ENCODE measurements at places on chromosomes 2 and 18.
A peak's percentile ranks its signal among the peaks of the same experiment; 100 is the strongest.

DNA sequence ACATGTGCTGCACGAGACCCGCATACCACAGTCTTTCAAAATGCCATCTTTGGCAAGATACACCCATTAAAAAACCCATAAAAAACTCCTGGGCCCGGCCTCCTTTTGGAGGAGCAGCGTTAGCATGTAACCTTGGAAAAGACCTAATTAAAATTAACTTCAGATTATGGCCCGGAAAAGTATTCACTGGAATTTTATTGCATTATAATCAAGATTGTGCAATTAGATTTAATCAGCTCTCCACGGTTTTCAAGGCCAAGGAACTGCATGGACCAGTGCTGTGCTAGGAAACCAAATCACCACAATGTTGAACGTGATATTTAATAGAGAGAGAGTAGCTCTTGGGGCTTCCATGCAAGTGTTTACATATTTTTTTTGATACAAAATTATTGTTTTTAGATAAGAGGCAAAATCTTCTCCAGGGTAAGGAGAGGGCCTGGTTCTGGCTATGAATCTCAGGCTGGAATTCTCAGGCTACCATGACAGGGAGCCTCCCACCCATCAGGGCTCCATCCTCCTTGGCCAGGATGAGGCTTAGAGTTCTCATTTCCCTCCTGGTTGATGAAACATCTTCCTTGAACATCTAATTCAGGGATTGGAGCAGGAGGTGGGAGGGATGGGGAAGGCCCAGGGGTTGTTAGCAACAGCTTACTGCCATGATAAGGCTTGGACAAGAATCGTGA lies 82.0 kb upstream of the TTC39C start:
- DNase-seq = no peak

DNA sequence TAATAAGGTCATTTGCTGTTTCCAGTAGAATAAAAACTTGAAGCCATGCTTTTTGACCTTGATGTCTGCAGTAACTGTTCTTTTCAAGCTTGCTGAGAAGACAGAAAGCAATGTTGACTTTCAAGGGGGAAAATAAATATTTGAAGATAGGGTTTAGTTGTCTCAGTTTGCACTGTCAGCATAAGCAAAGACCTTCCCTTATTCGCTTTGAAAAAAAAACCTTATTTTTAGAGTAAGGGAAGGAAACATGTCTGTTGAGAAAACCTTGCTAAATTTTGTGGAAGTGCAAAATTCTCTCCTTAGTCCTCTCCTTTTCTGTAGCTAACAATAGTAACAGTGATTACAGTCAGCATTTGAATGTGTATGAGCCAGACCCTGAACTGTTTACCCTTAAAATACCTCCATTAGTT lies 43.1 kb downstream of the MAP4K4 start:
- DNase-seq = no peak

DNA sequence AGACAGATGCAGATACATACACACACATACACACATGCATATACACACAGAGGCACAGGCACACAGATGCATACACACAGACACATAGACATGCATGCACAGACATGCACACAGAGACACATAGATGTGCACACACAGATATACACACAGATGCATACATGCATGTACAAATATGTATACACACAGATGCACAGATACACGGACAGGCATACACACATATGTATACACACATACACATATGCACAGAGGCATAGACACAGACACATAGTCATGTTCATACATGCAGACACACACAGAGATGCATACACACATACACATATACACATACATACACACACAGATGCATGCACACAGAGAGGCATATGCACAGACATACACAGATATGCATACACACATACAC lies 437.3 kb upstream of the SMIM21 start:
- DNase-seq = no peak

GRCh38 chr2:231926180-231926741 lies at the start of gene NPPC:
Gene NPPC, minus strand, starts transcription at chr2:231926396. Its CDS starts 147 bp downstream, at chr2:231926249.
- DNase-seq = peak; percentile 39

DNA sequence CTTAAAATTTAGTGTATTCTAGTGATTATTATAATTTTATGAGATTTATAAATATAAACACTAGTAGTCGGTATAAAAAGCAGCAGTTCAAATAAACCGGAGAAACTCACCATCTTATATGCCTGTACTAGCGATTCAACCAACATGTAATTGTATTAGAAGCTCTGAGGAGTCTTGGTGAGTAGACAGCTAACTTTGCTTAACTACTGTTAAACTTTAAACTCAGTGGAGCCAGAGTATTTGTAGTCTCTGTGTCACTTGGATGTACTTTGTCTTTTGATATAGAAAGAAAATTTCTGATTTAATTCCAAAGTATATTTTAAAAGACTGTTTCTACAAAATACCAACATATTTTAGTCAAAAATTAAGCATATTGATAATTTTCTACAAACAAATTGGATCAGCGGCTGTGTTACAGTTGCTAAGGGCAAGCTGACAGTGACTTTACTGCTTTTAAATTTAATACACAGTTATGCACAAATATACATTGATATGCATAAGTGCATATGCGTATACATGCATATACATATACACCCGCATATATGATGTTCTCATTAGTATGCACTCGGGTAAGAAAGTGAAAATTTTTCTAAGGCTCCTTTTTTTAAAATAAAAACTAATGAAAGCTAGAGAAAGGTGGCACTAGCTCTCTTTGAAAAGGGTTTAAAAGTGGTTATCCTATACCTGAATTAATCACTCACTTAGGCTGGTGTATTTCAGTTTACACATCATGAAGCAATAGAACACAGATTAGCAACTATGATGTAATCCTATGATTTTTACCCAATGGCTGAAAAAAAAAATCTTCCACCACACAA lies 374.5 kb downstream of the NCKAP5 start:
- DNase-seq = no peak

DNA sequence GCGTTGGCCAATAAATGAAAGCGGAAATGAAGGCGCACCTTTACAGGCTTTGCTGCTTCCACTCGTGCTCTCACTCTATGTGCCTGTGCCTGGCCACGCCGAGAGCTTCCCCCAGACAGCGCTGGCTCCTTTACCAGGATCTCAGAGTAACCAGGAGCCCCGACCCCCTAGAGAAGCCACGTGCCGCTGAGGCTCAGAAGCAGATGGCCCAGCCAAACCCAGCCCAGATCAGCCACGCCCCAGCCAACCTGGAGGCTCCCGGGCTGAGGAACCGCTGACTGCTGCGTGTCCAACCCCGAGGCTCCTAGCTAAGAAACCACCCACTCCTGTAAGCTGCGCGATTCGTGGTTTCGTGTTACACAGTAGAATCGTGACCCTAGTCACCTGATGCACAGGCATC lies 199.3 kb downstream of the NCK2 start:
- DNase-seq = no peak

DNA sequence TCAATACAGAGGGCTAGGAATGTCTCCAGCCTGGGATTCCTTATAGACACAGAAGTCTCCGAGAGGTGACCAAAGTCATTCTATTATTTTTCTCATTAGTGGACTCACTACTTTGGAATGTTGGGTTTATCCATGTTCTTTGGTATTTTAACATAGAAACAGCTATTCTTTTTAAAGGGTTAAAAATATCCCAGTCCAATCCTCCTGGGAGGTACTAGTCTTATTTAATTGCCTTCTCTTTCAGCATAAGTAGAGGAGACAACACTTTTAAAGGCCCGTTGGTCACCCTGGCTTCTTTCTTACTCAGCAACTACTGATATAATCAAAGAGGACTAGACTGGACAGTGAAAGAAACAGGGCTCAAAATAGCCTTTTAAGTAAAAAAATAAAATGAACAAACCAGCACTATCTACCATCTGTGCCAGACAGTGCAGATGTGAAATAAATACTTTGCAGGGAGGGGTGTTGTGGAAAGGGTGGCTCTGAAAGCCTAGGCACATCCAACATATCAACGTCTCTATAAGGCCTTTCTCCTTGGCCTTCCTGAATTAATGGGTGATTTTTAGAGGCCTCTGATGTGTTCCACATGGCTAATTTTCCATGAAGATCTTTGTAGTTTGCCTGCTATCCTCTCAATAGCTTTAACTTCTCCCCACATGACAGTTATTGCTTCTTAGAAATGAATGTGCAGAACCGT lies 334.4 kb upstream of the THUMPD2 start:
- DNase-seq = no peak

GRCh38 chr2:65686928-65687521 lies 254.6 kb upstream of the SPRED2 start:
- DNase-seq = no peak

GRCh38 chr18:52227536-52227935 lies 112.5 kb upstream of the DCC start:
- no peak for DNase-seq

DNA sequence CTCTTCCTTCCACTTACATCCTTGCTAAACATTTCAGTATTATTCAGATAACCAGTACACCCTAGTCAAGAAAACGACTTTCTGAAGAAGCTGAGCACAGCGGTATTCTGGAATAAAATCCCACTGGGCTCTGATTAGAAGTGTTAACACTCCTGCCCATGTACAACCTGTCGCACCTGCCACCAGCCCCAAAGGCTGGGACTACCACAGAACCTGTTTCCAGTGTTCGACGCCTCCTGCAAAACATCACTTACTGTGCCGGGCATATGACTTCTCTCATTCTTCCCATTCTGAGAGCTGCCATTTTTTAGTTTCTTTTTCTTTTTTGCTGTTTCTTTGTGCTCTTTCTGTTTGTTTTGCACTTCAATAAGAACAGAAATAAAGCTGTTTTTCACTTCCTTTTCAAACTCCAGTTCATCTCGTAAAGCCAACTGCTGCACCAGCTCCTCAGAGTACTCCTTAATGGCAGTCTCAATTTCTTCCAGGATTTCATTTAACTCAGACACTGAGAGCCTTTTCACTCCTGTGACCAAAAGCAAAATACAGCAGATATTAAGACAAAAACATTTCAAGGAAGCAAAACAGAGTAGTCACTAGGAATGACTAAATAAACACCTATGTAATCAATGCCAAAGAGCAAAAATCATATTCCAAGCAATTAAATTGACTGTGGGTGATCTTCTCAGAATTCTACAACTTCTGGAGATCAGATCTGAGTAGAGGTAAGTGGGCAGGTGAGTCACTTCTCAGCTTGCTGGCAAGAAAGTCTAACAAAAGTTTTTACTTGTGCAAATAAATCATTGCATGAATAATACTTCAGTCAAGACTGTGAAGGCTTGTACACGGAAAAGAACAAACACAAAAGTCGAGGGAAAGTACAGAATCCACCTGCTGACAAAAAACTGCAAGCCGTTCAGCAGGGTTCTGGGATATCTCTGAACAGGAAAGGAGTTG lies 19.3 kb downstream of the FEZ2 start:
- DNase-seq = no peak
